CD4-positive, alpha-beta T cell treated with Interleukin-15 for 4 hours (primary cell): ENCODE measurements at places on chromosomes 6 and 20.

DNA sequence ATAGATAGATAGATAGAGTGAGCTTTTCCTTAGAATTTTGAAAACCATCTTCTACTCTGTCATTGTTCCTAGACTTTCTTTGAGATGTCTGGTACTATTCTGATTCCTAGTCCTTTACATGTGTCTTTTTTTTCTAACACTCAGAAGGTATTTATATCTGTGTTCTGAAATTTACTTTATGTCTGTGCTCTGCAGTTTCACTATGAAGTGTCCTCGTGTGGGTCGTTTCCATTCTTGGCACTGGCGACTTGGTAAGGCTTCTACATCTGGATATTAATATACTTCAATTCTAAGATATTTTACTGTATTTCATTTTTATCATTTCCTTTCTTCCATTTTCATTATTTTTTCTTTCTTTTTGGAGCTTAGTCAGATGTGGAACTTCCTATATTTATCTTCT is 87.0 kb downstream of the FHL5 start:
- DNase-seq: no peak

DNA sequence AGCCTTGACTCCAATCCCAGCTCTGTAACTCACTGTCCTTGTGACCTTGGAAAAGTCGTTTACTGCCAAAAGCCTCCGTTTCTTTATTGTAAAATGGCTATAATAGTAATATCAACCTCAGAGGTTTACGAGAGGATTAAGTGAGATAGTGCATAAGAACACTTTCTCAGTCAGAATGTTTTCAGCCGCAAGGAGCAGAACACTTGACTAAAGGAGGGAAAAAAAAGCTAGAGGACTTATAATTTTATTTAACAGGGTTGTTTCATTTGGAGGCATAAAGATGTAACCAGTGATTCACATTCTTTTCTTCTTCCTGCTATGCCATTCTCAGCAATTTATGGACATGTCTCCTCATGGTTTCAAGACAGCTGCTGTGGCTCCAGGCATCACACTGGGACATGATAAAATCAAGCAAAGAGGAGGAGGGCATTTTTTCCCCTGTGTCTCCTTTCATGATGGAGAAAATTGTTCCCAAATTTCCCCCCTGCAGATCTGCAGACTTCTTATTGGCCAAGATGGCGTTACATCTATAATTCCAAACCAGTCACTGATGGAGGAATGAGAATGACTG is 143.0 kb upstream of the PTPN1 start:
- DNase-seq: no peak

DNA sequence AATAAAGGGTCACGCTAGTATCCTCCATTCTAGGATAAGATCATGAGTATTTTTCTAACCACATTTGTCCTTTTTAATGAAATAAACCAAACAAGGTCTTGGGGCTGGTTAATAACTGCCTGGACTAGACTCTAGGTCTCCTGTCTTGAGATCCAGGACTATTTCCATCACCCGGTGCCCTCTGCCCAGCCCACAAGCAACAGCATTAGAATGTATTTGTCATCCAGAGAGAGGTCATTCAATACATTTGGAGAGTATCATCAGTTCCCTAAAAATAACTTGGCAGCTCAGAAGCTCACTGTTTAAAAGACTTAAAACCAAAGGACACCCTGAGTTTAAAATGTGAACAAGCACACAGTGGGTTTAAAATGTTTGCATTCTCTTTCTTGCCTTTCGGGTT is 4.4 kb upstream of the RBM24 start:
- DNase-seq: no peak

DNA sequence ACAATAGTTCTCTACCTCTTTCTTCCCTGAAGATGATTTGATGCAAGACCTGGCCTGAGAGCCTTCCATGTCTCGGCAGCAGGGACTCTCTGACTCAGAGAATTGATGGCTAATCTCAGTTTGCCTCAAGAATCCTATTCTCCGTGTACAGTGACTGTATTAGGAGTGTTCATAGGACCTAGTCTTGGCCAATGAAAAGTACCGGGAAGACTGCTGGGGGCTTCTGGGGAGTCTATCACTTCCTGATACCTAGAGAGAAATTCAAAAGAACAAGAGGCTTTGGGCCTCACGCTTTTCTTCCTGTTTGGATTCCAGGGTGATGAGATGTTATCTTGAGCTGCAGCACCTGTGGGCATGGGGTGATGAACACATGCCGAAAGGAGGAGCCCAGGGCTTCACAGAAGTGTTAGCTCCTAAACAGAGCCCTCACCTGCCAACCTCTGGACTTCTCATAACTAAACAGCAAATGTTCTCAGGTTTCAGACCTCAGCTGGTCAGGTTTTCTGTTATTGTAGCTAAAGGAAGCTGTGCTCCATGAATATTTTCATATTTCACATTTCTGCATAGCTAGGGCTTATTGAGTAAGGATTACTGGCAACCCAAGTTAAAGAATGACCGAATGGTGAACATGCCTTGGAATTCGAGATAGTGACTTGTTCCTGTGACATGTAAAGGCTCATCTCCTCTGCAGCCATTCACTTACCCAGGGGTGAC is 323.1 kb upstream of the AGPAT4 start:
- DNase-seq: no peak

GRCh38 chr6:170068496-170068895 is 222.4 kb downstream of the DLL1 start:
- no peak for DNase-seq

- no peak for DNase-seq
Observed at GRCh38 chr20:8121666-8122065, 10.4 kb upstream of the PLCB1 start.

- no peak for DNase-seq
Observed at GRCh38 chr6:113287396-113287795, 569.7 kb upstream of the MARCKS start.

DNA sequence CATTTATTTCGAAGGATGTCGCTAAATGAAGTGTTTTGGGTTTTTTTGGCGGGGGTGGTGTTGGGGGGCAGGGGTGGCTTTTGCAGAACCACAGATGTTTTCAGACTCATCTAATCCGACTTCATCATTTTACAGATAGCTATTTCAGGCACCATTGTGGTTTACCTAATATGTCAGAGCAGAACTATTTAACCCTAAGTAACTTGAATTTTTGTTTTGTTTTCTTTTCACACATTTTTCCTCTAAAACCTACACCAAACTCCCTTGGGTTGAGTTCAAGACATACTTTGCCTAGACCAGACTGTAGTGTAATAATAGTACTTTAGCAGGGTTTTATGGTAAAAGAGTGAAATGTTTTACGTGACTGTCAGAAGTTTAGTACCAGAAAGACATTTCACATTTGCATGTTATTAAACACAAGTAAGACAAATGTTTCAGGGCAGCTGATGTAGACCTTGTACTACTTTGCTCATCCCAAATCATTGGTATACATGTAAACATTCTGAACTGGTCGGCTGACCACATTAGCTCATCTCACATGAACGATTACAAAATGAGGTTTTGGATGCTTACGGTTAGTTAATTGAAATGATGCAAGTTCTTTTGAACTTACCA is 37.7 kb downstream of the MAP3K4 start:
- DNase-seq: no peak

DNA sequence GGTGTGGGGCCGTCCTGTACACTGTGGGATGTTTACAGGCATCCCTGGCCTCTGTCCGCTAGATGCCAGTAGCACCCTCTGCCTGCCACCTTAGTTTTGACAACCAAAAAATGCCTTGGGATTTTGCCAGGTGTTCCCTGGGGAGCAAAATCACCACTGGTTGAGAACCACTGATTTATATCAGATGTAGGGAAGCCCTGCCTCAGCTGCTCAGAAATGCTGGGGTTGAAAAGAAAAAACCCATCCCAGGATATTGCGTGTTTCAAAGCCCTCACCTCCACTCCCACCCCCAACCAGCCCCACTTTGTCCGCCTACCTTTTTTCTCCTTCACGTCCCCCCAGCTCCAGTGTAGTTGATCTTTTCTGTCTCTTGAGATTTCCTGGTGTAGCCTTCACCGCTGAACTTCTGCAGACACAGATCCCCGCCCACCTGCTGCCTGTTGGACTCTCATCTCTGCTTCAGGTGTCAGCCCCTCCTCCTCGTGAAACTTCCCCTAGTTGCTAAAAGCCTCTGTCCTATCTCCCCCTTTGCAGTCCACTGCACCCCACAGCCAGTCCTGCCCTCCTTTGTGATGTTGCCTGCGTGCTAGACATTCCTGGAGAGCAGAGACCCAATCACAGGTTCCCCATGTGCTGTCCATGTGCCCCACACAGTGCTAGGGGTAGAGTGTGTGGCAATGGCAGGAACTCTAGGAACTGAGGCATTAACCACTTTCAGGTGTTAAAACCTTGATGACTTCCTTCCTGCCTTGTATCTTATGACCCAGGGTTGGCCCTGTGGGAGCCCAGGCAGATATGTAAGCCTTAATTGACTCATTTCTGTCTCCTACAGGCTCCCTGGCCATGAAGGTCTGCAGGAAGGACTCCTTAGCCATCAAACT is 98.9 kb downstream of the TBC1D7 start:
- DNase-seq: peak; percentile 10

GRCh38 chr20:5513975-5514516 is 197.3 kb upstream of the PROKR2 start:
- no peak for DNase-seq

DNA sequence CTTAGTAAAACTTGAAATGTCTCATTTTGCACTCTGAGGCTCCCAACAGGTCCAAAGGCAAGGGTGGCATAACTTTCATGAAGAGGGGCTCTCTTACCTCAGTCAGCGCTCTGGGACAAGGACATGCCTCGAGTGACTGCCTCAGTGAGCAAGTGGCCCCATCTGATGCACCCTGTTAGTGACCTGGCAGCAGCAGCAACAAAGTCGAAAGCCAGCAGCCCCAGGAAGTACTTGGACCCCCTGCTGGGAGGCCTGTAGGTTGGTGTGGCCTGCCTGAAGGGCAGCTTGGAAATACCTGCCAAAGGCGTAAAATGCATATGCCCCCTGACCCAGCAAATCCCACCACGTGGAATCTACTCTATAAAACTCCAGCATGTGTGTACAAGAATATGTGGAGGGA is 13.2 kb downstream of the MAP1LC3A start:
- no peak for DNase-seq

DNA sequence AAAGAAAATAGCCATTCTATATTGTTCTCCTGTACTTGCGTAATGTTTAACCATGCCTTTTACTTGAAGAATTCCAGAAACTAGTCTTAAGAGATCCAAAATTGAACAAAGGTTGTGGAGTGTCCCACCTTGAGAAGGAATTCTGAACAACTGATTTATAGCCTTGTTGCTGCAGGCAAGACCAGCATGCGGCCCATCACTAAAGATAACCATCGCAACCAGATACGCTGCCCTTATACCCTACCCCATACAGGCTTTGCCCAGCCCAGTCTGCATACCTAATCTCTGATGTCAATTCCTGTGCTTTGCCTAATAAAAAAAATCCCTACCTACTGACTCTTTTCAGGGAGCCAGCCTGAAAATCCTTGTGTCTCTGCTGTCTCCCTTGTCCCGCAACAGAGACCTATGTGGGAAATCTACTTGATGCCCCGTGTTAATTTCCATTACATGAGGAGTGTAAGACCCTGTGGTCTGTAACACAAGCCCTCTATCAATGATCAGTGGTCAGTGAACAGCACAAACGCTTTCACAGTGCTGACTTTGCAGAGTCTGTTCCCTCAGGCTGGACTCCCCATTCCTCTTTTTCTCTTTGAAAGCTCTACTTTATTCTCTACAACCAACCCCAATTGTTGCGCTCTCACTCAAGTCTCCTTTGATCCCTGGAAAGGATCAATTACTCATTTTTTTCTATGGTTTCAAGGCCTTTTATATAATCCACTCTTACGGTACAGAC is 125.7 kb upstream of the BTBD3 start:
- DNase-seq: no peak

DNA sequence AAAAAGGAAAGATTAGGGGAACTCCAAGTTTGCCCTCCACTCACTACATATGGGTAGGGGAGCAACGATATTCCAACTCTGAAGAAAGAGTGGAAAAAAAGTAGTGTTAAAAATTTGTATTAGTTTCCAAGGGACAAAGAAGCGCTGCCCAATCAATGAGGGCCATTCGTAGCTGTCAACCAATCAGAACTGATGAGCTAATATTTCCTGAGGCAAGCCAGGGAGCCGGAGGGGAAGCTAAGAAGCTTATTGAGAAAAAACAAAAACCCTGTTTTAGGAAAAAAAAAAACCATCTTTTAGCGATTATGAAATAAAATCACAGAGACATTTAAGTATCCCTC is 59.5 kb downstream of the TRIM38 start:
- peak; percentile 59 for DNase-seq
